ENCODE measurements at places on chromosomes 12 and 14.

DNA sequence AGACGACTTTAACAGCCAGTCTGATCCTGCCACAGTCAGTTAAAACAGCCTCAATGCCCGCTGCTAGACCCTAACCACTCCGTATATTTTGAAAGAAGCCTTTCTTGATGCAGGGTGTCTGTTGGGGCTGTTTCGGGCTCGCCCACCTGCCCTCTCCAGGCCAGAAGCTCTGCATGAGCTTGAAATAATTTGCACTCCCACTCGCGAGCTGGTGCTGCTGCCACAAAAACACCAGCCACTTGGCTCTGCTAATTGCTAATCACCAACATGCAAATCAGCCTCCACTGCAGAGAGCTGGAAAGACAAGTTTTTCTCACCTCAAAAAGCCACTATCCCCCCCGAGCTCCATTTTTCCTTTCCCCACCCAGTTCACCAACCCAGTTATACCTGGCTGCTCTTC is 15.5 kb downstream of the BAZ2A start:
- DNase-seq: no peak

- DNase-seq: no peak
These were observed 5.6 kb downstream of the TRMT61A start for GRCh38 chr14:103534576-103535061.

DNA sequence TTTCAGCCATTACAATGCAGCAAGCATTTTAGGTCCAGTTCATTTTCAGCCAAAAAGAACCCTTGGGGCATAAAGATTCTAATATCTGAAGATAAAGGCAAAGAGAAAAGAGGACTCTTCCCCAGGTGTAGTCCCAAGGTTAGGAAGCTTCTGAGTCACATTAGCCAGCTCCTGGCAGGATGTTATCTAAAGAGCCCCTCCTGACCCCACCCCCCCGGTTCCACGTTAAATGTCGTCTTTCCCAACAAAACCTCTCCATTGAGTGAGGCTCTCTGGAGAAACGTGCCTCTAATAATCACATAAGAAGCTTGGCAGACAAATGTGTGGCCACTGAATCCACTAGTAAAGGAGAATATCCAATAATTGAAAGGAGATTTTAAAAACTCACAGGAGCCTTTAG is 267.7 kb downstream of the GALC start:
- no peak for DNase-seq

GRCh38 chr14:39175445-39176262 is 600 bp downstream of the PNN start:
- DNase-seq: no peak

DNA sequence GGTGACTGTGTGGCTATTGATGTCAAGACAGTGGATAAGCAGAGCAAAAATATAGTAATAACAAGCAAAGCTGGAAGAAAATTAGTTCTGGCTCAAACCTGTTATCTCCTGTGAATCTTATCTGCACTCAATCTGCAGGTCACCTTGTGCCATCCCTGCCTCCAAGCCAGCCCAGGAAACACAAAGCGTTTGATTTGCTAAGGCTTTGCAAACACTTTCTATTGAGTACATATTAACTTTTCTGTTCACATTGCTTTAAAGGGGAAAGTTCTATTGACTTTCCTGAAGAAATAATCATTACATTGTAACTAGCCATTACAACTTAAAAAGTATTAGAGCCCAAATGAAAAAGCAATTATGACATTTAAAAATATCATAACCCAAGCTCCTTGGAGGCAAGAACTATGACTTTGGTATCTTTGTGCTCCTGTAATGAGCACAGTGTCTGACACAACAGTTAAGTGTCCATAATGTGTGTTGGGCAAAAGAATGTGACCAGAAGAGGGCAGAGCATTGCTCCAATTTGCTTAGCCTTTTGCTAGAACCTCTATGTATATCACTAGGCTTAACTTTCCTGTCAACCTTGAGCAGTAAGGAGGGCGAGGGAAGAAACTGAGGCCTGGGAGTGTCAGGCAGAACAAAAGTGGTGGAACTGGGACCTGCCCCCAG is 24.7 kb downstream of the SERPINA3 start:
- DNase-seq: no peak

- no peak for DNase-seq
These were observed 236.4 kb downstream of the VRK1 start for GRCh38 chr14:97033556-97034081.

DNA sequence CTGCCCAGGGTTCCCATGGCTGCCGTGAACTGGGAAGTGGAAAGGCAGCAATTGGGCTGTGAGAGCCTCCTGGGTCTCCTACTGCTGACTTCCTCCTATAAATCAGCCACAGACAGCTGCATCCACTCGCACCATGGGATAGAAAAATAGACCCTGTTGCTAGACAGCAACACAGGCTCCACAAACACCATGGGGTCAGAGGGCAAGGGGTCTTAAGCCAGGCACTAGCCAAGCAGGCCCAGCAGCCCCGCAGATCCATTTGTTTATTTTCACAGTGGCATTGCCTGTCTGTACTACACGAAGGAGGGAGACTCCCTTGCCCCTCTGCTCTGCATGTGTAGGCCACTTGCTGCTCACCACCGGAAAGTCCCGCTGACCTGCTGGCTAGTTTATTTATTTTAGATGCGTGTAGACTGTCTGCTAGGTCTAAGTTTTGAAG is 139.8 kb downstream of the DACT1 start:
- no peak for DNase-seq

DNA sequence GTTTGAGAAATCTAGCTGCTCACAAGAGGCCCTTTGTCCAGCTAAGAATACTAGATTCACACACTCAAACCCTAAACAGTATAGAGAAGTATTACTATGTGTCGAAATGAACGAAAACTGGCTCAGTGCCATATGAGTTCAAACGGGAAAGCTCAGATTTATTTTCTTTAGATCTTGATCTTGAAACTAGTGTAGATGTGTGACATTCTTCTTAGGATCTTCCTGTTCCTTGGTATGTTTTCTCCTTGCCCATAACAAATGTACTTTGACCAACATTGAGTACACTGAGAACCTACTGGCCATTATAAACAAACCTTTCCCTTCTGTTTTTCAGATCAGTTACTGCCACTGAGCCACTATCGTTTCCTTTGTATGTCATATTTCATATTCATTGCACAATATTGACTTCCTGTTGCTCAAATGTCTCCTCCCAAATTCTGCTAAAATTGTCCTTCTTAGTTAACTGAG is 21.3 kb downstream of the MYBPC1 start:
- no peak for DNase-seq

- DNase-seq: no peak
These were observed 21.4 kb downstream of the LGR5 start for GRCh38 chr12:71460850-71461609.

Measured in tibial artery (tissue), 4 donors.